Skeletal muscle cell (primary cell): ENCODE measurements at places on chromosomes 16 and 17.

DNA sequence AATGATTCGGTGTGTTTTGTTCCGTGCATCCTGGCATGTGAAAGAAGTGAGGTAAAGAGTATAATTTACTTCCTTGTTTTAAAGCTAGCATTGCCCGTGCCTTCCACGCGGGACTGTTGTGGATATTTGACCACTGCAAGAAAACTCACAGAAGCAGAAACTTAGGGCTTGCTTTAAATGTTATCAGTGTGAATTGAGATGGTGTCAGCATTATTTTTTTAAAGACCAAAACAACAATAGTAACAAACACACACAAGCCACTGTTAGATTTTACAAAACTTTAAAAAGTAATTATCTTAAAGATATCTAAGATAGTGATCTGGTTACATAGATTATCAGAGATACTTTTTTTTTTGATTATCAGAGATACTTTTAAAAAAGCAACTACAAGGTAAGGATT lies 47.4 kb downstream of the WWOX start:
- DNase-seq, result no peak

- DNase-seq, result no peak
Measured at GRCh38 chr17:34579017-34579946, at the start of gene TMEM132E. Gene TMEM132E, plus strand, starts transcription at chr17:34579582. Its CDS starts 1,495 bp downstream, at chr17:34581077.

DNA sequence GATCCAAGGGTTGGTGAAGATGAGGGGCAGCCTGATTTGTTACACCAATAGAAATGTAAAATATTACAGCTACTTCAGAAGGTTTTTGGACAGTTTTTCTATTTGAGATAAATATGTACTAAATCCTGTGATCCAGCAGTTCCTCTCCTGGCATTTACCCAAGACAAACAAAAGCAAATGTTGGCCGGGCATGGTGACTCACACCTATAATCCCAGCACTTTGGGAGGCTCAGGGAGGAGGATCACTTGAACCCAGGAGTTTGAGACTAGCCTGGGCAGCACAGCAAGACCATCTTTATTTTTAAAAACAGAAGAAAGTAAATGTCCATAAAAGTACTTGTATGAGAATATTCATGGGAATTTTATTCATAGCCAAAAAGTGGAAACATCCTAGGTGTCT lies 64.8 kb upstream of the MRC2 start:
- peak; percentile 31 for DNase-seq

DNA sequence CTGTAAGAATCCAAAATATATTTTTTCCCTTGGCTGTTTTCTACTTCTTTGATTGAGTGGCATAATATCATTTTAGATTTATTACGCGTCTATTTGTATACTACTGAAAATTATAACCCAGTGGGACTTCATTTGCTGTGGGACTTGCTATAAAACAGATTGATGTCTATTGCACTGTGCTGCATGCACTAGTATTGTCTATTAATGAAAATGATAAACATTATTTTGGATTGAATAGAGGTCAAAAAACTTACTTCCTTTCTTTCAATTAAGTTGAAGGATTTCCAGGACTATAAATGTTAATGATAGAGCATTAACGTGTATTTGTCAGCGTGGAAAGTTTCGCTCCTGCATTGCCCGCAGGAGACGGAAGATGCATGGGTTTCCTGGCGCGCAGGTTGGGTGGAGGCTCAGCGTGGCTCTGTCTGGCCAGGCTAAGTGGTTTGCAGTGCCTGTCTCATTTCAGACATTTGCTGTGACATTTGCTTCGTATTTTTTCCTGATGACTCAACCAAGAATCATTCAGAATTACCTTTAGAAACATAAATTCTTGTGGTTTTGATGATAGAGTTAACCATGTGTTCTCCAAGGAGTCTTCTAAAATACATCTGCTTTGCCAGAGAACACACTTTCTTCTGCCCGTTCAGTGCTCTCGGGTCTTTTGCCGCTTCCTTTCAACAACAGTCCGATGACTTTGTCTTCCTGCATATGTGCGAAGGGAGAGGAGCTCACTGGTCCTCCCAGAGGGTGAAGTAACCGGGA lies 216.7 kb downstream of the RPTOR start:
- DNase-seq, result peak; percentile 49

GRCh38 chr17:82799591-82799990 lies 40.2 kb downstream of the ZNF750 start:
- DNase-seq, result no peak

GRCh38 chr17:35028531-35029262 lies 34.8 kb downstream of the RFFL start:
- no peak for DNase-seq

- no peak for DNase-seq
Measured at GRCh38 chr16:27311448-27311830, 2.3 kb upstream of the IL4R start.

DNA sequence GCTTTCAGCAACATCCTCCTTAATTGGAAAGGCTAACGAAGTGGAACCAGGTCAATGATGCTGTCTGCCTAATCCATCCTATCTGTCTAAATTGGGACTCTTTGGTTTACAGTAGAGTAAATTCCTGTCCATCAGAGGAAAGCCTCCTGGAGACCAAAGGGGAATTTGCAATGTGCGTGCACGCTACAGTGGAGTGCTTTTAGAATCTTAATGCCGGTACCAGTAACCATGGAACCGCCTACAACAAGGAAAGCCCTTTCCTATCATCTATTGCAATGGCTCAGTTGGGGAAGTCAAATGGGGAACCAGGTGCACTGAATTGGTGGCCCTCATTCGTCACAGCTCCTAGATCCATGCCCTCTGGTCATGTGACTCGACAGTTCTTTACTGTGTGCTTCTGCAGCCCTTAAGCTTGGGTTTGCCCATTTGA lies 110.1 kb downstream of the XYLT1 start:
- DNase-seq, result no peak

DNA sequence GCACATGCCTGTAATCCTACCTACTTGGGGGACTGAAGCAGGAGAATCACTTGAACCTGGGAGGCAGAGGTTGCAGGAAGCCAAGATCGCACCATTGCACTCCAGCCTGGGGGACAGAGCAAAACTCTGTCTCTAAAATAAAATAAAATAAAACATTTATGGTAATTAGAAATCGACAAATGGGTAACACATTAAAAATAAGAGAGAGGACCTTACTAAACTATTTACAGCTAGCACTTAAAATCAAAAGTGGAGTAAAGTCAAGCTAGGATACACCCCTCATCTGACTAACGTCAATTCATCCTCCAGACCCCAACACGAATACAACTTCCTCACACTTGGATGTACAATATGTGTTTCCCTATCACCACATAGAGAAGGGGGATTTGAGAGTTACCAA lies 27.8 kb upstream of the RHOT1 start:
- DNase-seq, result no peak

DNA sequence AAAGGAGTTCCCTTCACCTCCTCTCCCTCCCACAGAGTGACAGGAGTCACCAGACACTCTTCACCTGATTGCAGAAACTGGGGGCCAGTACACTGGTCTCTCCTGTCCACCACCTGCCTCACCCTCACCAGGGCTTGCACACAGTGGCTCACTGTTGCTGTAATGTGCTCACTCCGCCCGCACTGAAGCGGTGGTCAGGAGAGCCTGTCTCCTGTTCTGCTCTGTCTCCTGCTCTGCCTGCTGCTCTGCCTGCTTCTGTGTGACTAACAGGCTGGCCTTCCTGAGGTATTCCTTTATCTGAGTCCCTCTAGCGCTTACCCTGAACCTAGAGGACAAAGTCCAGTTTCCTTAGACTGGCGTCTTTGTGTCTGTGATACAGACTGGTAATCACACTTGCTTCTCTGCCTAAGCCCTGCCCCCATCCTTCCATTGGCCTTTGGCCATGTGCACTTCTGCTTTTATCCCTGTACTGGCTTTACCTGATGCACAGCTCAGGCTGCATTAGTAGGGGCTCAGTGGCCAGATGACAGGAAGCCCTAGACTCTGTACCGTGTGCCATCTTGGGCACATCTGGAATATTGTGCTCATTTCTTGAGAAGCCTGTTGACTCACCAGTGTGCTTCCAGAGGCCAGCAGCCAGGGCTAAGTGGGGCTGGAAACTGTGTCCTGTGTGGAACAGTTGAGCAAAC lies 13.3 kb downstream of the PROCA1 start:
- no peak for DNase-seq

- no peak for DNase-seq
Measured at GRCh38 chr17:7308625-7309433, 1.4 kb downstream of the EIF5A start.

GRCh38 chr17:41772218-41772585 lies 14.3 kb downstream of the JUP start:
- DNase-seq, result no peak

DNA sequence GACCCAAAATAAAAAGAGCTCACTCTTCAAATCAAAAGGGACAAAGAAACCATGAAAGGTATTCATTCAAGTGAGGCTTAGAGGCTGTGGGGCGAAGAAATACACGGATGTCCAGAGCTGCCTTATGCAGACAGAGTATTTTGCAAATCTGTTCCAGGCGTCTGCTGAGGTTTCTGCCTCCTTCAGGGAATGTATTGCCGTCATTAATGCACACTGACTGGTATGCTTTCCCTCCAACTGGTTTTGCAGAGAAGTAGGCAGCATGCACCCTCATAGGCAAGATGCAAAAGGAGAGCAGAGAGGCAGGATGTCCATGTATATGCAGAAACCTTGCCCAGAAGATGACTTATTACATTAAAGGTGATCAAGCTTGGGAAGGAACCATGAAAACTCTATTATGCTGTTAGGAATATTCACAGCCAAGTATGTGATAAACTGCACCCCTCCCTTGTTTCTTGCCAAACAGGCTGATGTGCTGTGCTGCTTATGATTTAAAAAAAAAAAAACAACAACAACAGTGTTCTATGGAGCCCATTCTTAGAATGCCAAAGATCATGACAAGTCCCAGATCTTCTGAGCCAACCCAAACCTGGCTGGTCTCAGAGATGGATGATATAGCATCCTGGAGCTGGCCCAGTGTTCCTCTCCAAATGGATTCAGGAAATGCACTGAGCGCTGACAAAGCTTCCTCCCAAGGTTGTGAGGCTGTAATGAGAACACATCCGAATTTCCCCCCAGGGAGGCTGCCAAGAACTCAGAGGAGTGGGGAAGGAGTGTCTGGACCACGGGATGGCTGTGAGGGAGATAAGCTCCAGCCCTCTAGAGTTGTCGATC lies 77.6 kb upstream of the HLF start:
- DNase-seq, result no peak

GRCh38 chr16:65309354-65309753 lies 187.5 kb upstream of the CDH11 start:
- DNase-seq, result no peak

GRCh38 chr17:48603959-48604769 lies 622 bp downstream of the HOXB6 start:
- DNase-seq, result no peak

DNA sequence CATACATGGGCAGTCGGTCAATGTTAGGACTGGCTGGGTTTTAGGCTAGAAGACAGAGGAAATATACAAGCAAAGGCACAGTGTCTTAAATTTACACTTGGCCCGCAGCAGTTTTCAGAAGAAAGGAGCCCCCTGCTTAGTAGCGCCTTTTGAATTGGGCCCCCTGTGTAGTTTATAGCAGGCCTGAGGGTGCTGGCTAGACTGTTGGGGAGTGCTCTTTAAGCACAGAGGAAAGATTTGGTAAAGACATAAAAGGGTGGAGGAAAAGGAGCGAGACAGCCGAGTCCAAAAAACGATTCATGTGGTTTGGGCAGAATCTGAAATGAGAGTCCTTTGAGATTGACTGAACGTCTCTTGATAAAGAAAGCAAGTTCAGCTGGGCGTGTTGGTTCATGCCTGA lies 10.6 kb downstream of the RMI2 start:
- DNase-seq, result no peak

DNA sequence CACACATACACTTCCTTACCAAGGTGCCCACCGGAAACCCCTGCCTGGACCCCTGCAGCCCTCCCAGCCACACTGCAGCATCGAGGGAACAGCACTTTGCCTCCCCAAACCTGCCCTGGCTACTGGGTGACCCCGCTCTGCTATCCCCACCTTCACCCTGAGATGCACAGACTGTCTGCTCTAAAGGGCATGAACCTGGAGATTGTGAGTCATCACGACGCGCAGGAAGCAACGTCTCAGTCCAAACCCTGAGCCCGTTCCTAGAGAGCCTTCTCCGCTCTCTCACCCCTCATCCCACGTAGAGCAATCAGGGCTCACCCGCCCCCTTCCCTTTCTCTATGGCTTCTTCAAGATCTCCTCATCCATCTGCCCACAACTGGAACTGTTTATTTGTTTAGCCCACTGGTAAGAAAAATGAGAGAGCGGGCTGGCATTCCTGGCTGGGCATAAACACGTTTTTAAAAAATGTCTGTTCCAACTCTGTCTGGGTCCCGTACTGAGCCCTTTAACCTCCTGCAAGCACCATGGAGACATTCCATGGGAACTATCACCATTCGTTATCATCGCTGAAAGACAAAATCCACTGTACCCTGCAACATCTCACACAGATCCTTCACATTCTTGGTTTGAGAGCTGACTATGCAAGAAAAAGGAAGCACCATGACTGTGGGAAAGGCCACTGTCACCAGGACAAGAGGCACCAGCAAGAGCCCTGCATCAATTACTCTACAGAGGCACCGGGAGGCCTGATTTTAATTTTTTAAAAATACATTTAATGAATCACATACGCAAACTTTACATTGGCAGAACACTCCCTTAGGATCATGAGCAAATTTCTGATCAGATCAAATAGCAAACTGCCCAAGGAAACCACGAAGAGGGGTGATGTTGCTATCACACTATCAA lies 28.2 kb downstream of the ZFHX3 start:
- DNase-seq, result peak; percentile 82

GRCh38 chr17:7560172-7561027 lies 1.3 kb upstream of the SENP3 start:
- DNase-seq, result no peak

DNA sequence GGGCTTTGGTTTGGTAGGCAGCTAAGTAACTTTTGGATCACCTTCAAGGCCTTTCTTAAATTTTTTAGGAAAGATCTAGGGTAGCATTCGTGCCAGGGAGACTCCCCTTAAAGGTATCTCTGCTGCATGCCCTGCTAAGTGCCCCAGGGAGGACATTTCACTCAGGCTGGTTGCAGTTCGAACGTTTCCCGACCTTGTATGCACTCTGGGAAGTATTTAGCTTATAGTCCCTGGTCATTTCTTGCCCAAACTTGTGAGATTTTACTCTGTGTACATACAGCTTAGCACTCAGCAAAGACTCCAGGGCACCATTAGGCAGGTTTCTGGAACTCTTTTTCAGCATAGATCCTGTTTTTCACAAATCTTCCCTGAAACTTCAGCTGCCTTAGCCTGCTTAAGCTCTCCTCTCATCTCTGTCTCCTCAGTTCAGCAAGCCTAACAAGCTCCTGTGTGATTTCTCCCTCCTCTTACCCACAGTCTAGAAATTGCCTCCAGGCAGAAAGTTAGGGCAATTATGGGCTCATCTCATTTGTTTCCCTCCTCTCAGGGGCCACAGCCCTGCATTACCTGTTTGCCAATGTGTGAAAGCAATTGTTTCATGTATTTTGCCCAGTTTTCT lies 84.6 kb downstream of the MRTFB start:
- no peak for DNase-seq
